IgD-negative memory B cell (primary cell): ENCODE measurements at places on chromosomes 2 and 18. TPM values are rescaled to one million over a fixed set of nuclear protein-coding genes. Genes with fewer than 3 reads are reported as not detected.

COL4A4 gene
- 20.8 TPM for polyA plus RNA-seq

FAM237A gene
- polyA plus RNA-seq = not detected

OTOS gene
- not detected for polyA plus RNA-seq

E2F6 gene
- polyA plus RNA-seq = 4.4 TPM

C18orf63 gene
- not detected for polyA plus RNA-seq

SERPINB12 gene
- not detected for polyA plus RNA-seq

EVA1A gene
- not detected for polyA plus RNA-seq

CASP8 gene
- polyA plus RNA-seq = 56.1 TPM

TLX2 gene
- not detected for polyA plus RNA-seq

SERPINB10 gene
- not detected for polyA plus RNA-seq

GALNT14 gene
- polyA plus RNA-seq = 0.68 TPM

PLEKHH2 gene
- 0.46 TPM for polyA plus RNA-seq

STPG4 gene
- not detected for polyA plus RNA-seq

SERPINB11 gene
- polyA plus RNA-seq = not detected

TRAPPC8 gene
- polyA plus RNA-seq = 18.5 TPM

NLRC4 gene
- polyA plus RNA-seq = 1.6 TPM

PREB gene
- polyA plus RNA-seq = 62.2 TPM

CHN1 gene
- not detected for polyA plus RNA-seq

NAT8 gene
- not detected for polyA plus RNA-seq

SEMA4C gene
- 0.58 TPM for polyA plus RNA-seq

TEKT4 gene
- polyA plus RNA-seq = not detected

M1AP gene
- polyA plus RNA-seq = not detected

CYS1 gene
- polyA plus RNA-seq = not detected

ACKR3 gene
- 1.4 TPM for polyA plus RNA-seq

NEU4 gene
- not detected for polyA plus RNA-seq

CRYGC gene
- polyA plus RNA-seq = not detected
